ENCODE measurements at places on chromosomes 7 and 10.

DNA sequence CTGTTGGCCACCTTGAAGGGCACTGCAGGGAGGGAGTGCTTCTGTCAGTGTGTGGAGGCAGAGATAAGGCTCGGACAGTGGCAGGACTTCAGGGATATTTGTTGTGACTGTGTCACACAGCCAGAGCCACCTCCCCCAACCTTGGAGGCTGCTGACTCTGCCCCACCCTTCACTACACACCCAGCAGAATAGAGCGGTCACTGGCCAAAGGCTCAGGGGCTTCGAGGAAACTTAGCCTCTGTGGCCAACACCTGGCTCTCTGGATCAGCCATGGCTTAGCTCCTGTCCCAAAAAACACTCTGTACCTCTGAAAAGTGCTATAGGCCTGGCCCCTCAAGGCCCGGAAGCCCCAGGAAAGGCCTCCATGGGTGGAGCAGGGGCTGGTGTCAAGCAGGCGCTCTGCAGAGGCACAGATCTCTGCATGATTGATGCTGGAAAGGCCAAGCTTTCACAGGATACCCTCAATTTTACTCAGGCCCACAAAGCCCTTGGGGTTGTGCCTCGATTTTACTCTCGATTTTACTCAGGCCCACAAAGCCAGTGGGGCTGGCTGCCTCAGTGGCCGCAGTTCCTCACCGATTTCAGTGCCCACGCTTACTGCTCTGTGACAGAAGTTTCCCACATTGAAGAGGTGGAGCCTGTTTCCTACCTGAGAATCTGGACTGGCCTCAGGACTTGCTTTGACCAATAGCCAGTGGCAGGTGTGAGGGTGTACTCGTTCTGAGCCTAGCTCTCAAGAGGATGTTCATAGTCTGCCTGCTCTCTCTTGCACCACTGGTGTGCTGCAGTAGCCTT is 113.2 kb upstream of the GPR26 start:
- DNase-seq: no peak

- peak; percentile 80 for DNase-seq
These were observed 86.1 kb downstream of the FAM107B start for GRCh38 chr10:14688606-14689005.

DNA sequence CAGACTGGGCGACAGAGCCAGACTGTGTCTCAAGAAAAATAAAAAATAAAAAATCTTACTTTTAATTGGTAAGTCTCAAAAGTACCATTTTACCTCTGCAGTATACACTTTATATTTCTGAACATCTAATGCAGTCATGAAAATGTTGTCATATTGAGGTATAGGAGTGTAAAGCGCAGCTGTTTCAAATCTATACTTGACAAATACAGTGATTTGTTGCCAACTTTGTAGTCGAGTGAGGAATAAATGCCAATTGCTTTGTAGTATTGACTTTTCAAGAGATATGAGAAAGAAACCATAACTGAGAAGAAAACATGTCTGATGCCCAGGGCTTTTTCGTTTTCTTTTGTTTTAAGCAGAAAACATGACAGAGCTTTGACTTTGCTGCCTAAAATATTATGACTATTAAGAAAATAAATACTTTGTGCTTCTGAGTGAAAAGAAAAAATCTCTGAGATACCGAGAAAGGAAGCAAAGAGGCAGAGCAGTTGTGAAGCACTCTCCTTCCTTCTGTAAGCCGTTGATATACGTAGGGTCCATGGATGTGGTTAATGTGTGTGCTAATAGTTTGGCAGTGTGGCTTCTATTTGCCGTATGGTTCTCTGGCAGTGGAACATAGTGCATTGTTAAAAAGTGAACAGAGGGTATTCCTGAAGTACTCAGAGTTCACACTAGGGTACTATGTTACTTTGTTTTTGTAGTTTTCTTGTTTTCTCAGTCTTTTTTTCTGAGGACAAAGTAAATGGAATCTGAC is 38.2 kb downstream of the AVL9 start:
- DNase-seq: no peak

GRCh38 chr7:39413636-39414223 is 152.5 kb upstream of the YAE1 start:
- peak; percentile 3 for DNase-seq

- no peak for DNase-seq
These were observed 225.7 kb downstream of the PLXDC2 start for GRCh38 chr10:20041931-20042330.

DNA sequence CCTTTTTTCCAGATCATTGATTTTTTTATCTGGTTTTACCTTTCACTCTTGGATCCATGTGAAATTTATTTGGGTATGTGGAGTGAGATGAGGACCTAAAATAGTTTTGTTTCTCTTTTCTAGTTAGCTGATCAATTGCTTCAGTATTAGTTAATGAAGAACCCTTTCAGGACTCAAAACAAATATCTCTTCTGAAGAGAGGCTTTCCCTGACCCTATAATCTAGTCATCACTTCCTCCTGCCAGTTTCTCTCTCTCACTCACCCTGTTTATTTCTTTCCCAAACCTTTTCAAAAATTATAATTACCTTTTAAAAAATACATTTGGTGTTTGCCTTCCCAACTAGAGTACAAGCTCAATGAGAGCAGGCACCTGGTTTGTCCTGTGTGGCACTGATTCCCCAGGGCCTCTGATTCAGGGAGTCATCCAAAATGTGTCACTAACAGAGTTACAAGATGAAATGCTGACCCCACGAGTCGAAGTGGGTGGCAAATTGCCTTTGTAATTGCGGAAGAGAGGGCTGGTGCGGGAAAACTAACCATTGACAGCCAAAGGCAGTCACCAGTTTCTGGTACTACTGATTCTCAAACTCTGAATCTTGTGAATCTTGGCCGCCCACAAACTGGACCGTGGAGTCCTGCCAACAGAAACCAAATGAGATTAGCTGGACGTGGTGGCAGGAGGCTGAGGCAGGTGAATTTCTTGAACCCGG is 2.4 kb downstream of the TMEM140 start:
- DNase-seq: no peak

DNA sequence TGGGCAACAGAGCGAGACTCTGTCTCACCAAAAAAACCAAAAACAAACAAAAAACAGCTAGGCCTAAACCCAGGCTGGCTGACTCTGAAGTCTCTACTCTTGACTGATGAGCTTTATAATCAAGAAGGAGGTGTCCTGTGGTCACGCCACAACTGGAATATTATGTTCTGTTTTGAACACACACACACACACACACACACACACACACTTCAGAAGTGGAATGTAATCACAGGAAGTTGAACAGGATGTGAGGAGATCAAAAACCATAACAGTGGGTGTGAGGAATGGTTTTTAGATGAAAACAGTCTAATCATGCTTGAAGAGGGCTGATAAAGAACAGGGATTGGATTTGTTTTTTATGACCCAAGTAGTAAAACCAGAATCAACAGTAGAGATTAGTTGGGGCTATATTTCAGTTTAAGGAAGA is 51.1 kb upstream of the IL6 start:
- peak; percentile 67 for DNase-seq

DNA sequence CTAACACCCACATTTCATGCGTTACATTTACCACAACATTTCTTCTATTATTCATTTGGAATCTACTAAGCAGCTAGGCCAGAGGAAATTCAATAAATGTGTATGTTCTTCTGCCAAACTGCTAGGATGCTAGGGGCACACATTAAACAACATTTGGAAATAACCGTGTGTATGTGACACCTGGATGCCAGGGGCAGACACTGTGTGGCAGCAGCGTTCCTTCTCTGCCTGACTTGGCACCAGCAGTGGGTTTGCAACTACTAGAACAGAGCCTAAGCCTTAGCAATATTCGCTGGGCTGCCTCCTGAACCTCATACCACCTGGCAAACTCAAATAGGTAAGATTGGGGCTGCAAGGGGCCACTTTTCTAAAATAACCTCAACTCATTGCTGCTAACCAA is 182.1 kb downstream of the CHCHD3 start:
- no peak for DNase-seq

DNA sequence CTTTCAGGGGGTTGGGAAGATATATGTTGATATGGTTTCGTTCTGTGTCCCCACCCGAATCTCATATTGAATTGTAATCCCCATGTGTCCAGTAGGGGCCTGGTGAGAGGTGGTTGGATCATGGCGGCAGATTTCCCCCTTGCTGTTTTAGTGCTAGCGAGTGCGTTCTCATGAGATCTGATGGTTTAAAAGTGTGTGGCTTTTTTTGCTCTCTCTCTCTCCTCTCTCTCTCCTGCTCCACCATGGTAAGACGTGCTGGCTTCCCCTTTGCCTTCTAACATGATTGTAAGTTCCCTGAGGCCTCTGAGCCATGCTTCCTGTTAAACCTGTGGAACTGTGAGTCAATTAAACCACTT is 68.4 kb upstream of the PDZD8 start:
- DNase-seq: no peak

DNA sequence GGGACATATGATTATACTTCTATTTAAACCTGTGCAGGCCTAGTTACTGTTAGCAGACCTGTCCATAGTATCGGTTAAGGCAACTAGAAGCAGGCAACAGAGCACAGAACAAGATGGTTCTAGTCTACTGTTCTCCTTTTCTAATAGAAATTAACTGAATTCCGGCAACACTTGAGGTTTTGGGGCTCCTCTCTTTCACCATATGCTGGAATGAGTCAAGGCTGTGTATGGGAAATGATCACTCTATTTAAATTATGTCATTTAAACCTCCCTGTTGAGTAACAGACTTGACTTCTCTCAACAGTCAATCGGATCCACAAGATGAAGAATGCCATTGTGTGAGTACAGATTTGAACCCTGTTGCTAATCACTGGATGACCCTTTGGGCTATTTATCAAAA is 6.2 kb upstream of the OTUD1 start:
- DNase-seq: no peak

- DNase-seq: no peak
These were observed 168.7 kb upstream of the ITGB1 start for GRCh38 chr10:33126742-33127141.

- peak; percentile 16 for DNase-seq
These were observed 14.3 kb downstream of the CALML3 start for GRCh38 chr10:5538892-5539651.

DNA sequence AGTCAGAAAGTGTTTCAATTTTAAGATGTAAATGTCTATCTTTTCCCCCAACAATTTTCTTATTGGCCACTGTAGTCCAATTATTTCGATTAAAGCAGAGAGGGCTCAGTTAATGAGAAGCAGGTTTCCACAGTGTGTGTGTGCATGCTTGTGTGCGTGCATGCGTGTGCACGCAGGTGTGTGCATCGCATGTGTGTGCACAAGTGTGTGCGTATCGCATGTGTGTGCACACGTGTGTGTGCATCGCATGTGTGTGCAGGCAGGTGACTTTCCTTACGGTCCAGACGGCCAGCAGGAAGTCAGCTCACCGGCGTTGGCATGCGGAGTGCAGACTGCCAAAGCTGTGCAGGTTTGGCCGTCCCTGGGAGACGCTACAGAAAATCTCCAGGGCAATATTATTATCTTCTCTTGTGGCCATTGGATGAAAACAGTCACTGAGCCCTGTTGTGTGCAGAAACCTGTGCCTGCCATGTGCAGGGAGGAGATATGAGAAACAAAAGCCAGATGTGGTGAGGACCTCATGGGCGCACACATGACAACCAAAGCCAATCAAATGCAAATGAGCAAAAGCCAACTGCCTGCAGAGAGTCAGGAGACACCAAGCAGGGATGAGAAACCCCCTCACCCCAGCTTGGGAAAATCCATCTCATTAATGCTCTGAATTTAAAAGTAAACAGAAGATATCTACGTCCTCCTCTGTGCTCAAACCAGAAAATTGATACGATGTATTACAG is 70.4 kb downstream of the C10orf90 start:
- no peak for DNase-seq

- DNase-seq: no peak
These were observed 94.9 kb downstream of the MET start for GRCh38 chr7:116766881-116767280.

DNA sequence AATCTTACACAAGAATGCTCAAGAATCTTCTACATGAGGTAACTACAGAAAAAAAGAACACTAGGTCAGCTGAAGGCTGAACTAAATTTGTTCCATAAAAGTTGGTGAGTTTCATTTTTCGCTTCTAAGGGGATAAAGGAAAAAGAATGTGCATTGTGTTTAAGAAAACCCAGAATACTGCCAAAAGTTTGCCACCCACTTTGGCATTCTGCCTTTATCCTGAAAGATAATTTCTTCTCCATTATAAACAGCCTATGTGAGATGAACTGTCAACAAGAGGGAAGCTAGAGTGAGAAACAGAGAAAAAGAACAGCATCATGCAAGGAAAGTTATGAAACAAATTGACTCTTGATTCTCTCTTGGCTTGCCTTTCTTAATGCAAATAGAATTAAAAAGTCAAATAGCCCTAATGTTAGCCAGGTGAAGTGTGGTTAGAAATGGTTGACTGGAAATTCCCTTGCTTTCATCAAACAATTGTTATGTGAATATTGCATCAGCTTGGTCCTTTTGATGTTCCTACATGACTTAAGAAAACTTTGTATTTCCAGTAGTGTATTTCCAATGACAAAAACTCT is 25.8 kb downstream of the STEAP1 start:
- DNase-seq: peak; percentile 8

DNA sequence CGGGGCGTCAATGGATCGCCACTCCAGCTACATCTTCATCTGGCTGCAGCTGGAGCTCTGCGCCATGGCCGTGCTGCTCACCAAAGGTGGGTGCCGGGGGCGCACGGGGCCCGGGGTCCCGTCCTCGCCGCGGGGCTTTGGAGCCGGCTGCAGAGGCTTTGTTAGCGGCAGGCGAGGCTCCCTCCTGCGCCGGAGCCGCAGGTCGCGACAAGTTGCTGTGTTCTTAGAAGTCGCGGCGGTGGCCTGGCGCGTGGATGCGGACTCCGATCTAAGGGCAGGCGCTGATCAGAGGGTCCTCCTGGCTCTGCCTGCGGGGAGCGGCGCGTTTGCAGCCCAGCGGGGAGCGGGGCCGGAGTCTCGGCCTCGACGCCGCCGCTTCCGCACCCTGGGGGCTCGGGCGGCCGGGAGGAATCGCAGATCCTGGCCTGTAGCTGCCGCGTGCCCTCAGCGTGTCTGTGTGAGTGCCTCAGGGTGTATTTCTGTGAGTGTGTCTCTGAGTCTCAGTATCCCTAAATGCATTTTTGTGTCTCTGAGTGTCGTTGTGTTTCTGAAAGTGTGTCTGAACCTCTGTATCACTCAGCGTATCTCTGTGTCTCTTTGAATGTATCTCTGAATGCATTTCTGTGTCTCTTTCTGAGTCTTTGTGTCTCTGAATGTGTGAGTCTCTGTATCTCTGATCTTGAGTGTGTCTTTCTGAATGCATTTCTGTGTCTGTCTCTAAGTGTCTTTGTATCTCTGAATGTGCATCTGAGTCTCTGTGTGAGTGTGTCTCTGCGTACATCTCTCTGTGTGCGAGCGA is 766 bp downstream of the BAMBI start:
- DNase-seq: peak; percentile 52

- DNase-seq: peak; percentile 80
These were observed 29.1 kb downstream of the UBE2H start for GRCh38 chr7:129923709-129924108.

DNA sequence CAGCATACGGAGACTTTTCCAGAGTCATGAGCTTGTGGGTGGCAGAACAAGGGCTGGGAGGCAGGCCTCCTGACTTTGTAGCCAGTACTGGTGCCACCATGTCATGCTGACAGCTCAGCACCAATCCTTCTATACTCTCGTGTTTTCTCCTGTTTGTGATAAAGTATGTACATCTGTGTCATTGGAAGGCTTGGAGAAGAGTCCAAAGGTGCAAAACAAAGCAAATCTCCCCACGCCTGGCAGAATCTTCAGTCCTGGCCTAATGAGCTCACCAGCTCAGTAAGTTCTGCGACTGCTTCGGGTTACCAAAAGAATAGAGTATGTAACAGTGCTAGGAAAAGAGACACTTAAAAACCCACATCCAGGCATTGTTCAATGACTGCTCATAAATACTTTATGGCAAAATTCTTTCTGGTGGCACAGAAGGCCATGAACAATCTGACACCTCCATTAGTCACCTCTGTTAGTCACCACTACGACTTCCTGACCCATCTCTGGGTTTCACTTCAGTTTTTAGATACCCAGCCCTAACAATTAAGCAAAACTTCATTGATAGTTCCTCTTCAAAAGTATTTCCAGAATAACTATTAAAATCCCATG is 24.5 kb downstream of the STEAP1 start:
- DNase-seq: peak; percentile 87
